ENCODE measurements at places on chromosomes 4 and X.

DNA sequence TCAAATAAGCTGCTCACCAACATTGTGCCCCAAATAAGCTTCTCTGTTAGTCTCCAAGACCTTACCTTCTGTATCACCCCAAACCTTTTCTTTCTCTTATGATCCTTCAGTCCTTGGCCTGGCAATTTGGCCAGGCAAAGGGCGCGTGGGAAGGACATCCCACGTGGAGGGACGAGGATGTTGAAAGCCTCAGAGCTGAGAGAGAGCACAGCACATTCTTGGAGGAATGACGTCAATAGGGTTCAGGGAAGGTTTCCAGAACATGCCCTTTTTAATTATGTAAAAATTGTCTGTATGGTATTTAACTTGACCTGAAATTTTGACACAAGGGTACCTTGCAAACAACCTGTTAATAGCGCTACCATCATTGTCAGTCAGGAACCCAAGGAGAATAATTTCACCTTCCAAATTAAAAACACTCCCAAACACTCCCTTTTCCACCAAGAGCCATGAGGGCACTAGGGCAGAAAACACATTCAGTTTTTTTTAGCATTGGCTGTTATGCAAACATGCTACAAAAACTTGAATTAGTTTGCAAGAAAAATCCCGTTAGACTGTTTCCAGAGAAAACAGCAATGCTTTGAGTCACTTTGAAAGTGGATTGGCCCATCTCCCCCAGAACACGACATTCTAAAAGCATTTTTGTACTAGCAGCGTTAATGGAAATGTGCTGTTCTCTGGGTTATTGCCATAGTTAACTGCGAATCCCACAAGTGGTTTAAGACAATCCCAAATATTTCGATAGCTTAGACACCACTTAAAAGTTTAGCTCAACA lies 183.2 kb upstream of the PUDP start:
- no peak for DNase-seq

- no peak for DNase-seq
These were observed 19.7 kb upstream of the ACSL1 start for GRCh38 chr4:184845367-184846021.

DNA sequence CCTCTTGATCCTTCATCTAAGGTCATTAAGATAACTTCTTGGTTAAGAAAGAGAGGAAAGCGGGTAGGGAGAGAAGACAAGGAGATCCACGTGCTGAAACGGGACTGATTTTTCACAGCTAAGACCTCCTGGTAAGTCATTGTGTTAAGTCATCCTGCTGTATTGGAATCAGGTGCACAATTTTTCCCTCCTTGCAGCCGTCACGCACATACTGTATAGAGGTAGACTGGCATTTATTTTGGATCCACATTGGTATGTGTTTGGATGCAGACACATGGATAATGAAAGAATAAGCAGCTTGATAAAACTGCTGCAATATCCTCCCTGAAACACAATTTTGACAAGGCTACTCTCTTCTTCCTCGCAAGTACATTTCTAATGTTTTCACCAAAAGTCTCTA lies 60.1 kb upstream of the NAP1L5 start:
- DNase-seq = no peak

DNA sequence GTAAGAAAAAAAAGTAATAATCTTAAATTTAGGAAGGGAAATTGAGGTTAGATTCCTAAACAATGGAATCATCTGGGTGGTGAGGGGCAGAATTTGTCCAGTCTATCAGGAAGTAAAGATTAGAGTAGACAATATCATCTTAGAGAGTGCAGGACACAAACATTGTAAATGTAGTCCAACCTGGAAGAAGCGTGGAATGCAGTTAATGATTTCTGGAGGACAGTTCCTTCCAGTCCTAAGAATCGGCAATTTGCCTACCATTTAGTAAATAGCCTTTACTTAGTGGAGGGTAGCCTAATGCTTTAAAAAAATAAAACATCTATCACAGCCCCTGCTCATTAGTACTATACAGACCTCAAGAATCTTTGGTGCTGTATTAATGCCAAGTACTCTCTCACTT lies 147.5 kb upstream of the TTC29 start:
- DNase-seq = no peak

GRCh38 chr4:104596189-104596588 lies 101.5 kb upstream of the CXXC4 start:
- DNase-seq = no peak

DNA sequence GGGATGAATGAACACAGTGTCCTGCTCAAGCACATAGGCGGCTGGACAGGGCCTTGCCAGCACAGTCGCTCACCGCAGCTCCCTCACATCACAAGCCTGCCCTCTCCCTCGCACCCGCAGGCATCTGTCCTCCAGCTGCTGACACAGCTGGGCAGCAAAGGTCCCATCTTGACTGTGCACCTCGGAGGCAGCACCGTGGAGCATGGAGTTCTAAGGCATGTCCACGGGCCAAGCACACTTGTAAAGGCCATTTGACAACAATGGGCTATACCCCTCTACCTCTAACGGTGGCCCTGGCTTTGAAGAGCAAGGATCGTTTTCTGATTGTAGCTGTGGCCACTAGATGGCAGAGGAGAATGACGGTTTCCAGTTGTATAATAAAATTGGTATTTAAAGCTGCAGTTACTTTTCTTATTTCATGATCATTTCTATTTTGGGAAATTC lies 53.8 kb downstream of the APLN start:
- DNase-seq = peak; percentile 49
